Activated naive CD8-positive, alpha-beta T cell treated with anti-CD3 and anti-CD28 coated beads, Interleukin-2, amount 10 ng/mL, durations not matched to agents 7 days and 5 days (primary cell): ENCODE measurements at places on chromosomes 6 and 20. TPM values are rescaled to one million over a fixed set of nuclear protein-coding genes. Genes with fewer than 3 reads are reported as not detected.

- no peak overlapping the region for H3K27ac ChIP-seq
- DNase-seq, result no peak
- no peaks in the 10 kb centered on the region for H3K36me3 ChIP-seq
- no peaks in the 10 kb centered on the region for H3K4me1 ChIP-seq
- H3K27me3 ChIP-seq, result no peaks in the 10 kb centered on the region
Observed at GRCh38 chr6:7270320-7271204, 42.4 kb downstream of the SSR1 start.

- DNase-seq, result no peak
- no peaks in the 10 kb centered on the region for H3K36me3 ChIP-seq
- H3K4me3 ChIP-seq, result no peak overlapping the region
- H3K27ac ChIP-seq, result no peak overlapping the region
- H3K27me3 ChIP-seq, result peaks cover 3% of the 10 kb centered on the region
- H3K4me1 ChIP-seq, result no peaks in the 10 kb centered on the region
Observed at GRCh38 chr20:51938559-51939258, 136.4 kb upstream of the SALL4 start.

- H3K4me1 ChIP-seq, result no peaks in the 10 kb centered on the region
- DNase-seq, result no peak
- no peak overlapping the region for H3K27ac ChIP-seq
- no peaks in the 10 kb centered on the region for H3K36me3 ChIP-seq
- H3K4me3 ChIP-seq, result no peak overlapping the region
Observed at GRCh38 chr20:37559312-37560027, 31.8 kb upstream of the BLCAP start.

- DNase-seq, result peak; percentile 58
- H3K36me3 ChIP-seq, result peaks cover 35% of the 10 kb centered on the region
- H3K27ac ChIP-seq, result peak overlapping the region; percentile 94
- peaks cover 27% of the 10 kb centered on the region for H3K4me1 ChIP-seq
- H3K4me3 ChIP-seq, result peak overlapping the region; percentile 82
- no peaks in the 10 kb centered on the region for H3K27me3 ChIP-seq
Observed at GRCh38 chr6:157962601-157963302, 18.9 kb upstream of the SYNJ2 start.

DNA sequence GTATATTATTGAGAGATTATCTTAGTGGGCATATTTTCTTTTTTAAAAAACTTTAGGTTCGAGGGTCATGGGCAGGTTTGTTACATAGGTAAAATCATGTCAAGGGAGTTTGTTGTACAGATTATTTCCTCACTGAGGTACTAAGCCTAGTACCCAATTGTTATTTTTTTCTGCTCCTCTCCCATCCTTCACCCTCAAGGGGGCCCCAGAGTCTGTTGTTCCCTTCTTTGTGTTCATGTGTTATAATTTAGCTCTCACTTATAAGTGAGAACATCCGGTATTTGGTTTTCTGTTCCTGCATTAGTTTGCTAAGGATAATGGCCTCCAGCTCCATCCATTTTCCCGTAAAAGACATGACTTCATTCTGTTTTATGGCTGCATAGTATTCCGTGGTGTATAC is 247.9 kb upstream of the RAB32 start:
- no peaks in the 10 kb centered on the region for H3K4me1 ChIP-seq
- H3K4me3 ChIP-seq, result no peak overlapping the region
- no peak for DNase-seq
- no peaks in the 10 kb centered on the region for H3K27me3 ChIP-seq

DNA sequence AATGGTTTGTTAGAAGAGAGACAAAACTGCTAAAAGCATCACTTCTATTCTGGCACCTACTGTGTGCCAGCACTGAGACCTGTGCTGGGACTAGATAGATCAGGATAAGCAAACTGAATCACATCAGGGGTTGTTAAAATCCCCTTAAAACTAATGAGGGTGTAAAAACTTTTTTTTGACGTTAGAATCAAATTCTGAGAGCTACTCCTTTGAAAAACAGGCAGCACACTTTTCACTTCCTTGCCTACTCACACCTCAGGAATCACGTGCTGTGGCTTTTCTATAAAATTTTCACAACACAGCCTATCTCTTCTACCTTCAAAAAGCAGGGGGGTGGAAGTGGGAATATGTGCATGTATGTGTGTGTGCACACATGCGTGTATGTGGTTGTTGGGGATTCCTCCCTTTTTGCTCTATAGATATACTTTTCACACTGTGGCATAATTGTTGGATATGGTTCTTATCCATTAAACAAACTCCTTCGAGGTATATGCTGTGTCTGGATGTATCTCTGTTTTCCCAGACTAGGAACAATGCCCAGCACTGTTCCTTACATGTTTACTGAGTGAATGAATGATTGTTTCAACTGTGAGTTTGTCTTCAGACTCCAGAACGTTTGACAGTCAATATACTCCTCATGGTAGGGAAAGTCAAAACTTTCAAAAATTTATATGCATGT is 105.4 kb downstream of the FYN start:
- no peak for DNase-seq
- peaks cover 83% of the 10 kb centered on the region for H3K4me1 ChIP-seq
- H3K27me3 ChIP-seq, result no peaks in the 10 kb centered on the region
- H3K27ac ChIP-seq, result peak overlapping the region; percentile 86

DNA sequence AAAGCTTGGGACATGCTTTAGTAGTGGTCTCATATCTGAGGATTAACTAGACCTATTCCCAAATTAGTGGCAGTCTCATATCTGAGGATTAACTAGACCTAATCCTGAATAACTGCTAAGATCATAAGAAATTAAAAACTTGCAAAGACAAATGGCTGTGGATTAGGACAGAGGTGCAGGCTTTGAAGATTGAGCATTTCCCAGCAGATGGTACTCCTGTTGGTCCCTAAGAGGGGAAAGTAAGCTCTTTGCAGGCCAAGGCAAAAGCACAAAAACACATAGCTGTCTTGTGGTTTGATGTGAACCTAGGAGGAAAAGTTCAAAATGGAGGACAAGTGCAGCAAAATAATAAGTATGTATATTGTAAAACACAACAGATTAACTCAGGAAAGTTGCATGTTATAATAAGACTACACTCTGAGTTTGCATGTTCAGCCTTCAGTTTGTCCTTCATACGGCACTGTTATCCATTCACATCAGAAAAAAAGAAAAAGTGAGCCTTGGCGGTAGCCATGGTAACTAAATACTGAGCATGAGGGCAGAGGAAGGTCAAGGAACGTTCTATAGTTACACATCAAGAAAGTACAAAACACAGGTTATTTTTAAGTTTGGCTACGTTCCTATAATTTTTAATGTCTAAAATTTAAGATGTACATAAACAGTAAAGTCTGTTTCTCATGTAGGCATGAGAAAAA is 62.8 kb downstream of the FILIP1 start:
- DNase-seq, result no peak
- H3K27me3 ChIP-seq, result peaks cover 4% of the 10 kb centered on the region
- H3K27ac ChIP-seq, result no peak overlapping the region

DNA sequence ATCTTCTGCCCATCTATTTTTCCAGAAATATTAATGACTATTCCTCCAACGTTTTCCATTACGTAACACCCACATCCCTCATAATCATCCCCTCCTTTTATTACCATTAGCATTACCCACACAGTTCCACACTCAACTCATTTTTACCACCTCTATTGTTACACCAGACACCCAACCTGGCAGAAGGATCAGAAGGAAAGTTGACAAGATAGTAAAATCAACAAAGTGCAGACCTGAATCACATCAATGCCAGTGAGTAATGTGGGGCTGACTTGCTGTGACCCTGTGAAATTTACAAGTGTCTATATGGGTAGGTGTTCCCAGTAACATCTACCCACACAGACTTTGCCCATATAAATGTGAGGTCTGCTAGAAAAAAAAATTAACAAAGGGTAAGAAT is 568.2 kb downstream of the MAFB start:
- no peak overlapping the region for H3K4me3 ChIP-seq
- H3K36me3 ChIP-seq, result no peaks in the 10 kb centered on the region
- no peaks in the 10 kb centered on the region for H3K4me1 ChIP-seq

- H3K4me3 ChIP-seq, result no peak overlapping the region
- H3K27ac ChIP-seq, result no peak overlapping the region
- no peaks in the 10 kb centered on the region for H3K4me1 ChIP-seq
- no peaks in the 10 kb centered on the region for H3K36me3 ChIP-seq
- no peak for DNase-seq
Observed at GRCh38 chr6:29259721-29260120, 41.8 kb upstream of the OR14J1 start.

DNA sequence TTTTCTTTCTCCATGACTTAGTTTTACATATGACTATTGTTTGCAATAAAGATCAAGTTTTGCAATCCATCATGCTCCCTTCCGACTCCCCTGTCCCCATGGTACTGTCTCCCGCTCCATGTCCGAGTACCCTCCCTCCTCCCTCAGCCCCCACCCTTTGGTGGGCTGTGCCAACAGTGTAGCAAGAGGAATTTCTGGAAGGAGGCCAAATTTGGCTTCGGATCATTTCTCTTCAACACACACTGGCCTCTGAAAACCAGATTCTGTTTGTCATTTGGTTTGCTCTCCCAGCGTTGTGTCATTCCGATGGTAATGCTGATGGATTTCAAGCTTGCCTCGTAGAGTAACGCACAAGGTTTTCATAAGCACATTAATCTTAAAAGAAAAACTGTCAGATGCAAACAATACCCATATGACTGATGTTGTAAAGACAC is 22.9 kb upstream of the PAX1 start:
- H3K27ac ChIP-seq, result no peak overlapping the region
- H3K4me1 ChIP-seq, result no peaks in the 10 kb centered on the region
- DNase-seq, result no peak
- no peaks in the 10 kb centered on the region for H3K27me3 ChIP-seq
- no peaks in the 10 kb centered on the region for H3K36me3 ChIP-seq

DNA sequence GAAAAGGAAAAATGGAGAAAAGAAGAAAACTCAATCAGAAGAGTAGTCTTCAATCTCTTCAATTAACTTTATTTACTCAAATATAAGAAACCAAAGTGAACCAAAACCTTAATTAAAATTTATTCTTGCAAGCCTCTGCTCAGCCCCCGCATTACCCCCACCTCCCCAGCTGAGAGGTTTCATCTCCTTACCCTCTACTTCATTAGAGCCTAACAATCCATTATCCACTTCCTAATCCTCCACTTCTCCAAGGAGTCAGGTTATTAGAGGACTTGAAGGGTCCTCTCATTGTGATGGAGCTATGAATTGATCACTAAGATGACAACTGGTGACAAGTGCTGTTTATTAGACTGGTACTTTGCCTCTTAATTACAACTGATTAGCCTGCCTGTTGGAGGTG is 956.5 kb downstream of the TFAP2A start:
- no peak overlapping the region for H3K4me3 ChIP-seq
- no peak overlapping the region for H3K27ac ChIP-seq
- H3K36me3 ChIP-seq, result no peaks in the 10 kb centered on the region
- no peak for DNase-seq
- no peaks in the 10 kb centered on the region for H3K4me1 ChIP-seq

DNA sequence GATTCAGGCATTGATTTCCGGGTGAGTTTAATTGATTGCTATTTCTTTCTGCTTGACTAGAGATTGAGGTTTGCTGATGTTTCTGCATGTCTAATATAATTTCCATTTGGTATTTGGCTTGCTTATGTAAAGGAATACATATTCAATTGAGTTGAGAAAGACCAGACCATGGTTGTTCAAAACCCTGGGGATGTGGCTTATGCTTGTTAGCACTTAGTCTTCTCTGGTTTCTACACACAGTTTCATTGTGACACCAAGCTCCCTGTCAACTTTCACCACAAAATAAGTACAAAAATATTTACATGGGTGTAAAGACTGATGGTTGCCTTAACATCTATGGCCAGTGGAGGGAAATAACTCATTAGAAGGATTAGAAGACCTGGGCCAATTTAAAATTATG is 209.6 kb downstream of the CDH26 start:
- no peaks in the 10 kb centered on the region for H3K4me1 ChIP-seq
- no peaks in the 10 kb centered on the region for H3K36me3 ChIP-seq
- H3K27ac ChIP-seq, result no peak overlapping the region
- H3K4me3 ChIP-seq, result no peak overlapping the region

GRCh38 chr6:150346346-150346745 is 22.5 kb upstream of the IYD start:
- no peaks in the 10 kb centered on the region for H3K4me1 ChIP-seq
- H3K36me3 ChIP-seq, result no peaks in the 10 kb centered on the region
- H3K27me3 ChIP-seq, result peaks cover 14% of the 10 kb centered on the region

DNA sequence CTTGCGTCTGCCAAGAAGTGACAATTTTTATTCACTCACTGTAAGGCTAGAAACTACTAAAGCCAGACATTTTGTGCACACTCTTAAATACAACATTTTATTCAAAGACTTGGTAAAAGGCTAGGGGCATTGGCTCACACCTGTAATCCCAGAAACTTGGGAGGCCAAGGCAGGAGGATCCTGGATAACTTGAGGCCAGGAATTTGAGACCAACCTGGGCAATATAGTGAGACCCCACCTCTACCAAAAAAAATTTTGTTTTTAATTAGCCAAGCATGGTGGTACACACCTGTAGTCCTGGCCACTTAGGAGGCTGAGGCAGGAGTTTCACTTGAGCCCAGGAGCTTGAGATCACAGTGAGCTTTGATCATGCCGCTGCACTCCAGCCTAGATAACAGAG is 11.3 kb upstream of the SENP6 start:
- H3K27me3 ChIP-seq, result peaks cover 2% of the 10 kb centered on the region
- H3K27ac ChIP-seq, result no peak overlapping the region
- DNase-seq, result no peak
- H3K4me1 ChIP-seq, result no peaks in the 10 kb centered on the region
- H3K36me3 ChIP-seq, result peaks cover 2% of the 10 kb centered on the region

- H3K4me1 ChIP-seq, result peaks cover 58% of the 10 kb centered on the region
- peak overlapping the region; percentile 95 for H3K4me3 ChIP-seq
- peaks cover 36% of the 10 kb centered on the region for H3K36me3 ChIP-seq
- H3K27me3 ChIP-seq, result no peaks in the 10 kb centered on the region
Observed at GRCh38 chr20:4814696-4815252, 93.1 kb downstream of the PRND start.

DNA sequence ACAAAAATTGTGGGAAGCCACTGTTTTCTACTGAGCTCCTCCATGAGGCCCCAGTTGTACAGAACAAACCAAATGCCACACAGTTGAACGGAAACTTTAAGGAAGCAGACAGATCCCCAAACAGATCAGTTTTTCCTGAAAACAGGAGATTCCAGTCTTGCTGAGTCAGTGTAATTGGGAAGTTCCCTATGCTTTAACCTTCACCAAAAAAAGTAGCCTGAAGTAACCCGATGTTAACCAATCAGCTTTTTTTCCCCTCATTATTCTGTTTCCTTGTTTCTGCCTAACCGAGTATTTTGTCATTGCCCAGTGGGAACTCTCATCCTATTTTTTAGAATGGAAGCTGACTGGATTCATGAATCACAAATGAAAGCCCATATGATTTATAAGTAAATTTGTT is 36.7 kb downstream of the MARCKS start:
- peaks cover 13% of the 10 kb centered on the region for H3K27me3 ChIP-seq
- H3K36me3 ChIP-seq, result no peaks in the 10 kb centered on the region
- DNase-seq, result no peak
- no peaks in the 10 kb centered on the region for H3K4me1 ChIP-seq
- no peak overlapping the region for H3K4me3 ChIP-seq

The MATN4 gene
- 0.30 TPM for total RNA-seq

The TNNC2 gene
- total RNA-seq, result not detected

The CPXM1 gene
- 0.31 TPM for total RNA-seq

The NOX3 gene
- total RNA-seq, result not detected

The BPI gene
- not detected for total RNA-seq

The EFCAB8 gene
- 0.47 TPM for total RNA-seq

The SMLR1 gene
- not detected for total RNA-seq
